ENCODE measurements at places on chromosomes 2 and 18.

DNA sequence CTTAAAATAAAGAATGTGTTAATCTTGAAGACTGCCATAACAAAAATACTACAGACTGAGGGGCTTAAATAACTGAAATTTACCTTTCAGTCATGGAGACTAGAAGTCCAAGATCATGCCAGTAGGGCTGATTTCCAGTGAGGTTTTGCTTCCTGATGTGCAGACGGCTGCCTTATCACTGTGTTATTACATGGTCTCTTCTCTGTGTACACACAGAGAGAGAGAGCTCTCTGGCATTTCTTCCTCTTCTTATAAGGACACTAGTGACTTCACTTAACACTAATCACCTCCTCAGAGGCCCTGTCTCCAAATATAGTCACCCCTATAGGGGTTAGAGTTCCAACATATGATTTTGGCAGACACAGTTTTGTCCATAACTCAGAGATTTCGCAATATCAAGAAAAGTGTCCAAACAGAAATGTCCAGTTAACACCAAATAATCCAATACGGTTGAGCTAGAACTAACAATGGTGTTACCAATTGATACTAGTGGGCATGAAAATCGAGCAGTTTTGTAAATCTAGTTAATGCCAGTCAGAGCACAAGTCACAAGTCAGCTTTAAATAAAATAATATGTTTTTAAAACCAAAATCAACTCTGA is 399.8 kb downstream of the ADCYAP1 start:
- DNase-seq, result no peak

GRCh38 chr2:190031969-190032618 is 30.4 kb downstream of the MSTN start:
- DNase-seq, result no peak

- no peak for DNase-seq
These were observed 68.7 kb downstream of the MTHFD2 start for GRCh38 chr2:74267068-74267467.

- DNase-seq, result no peak
These were observed 123.5 kb upstream of the FOSL2 start for GRCh38 chr2:28269019-28269784.

- DNase-seq, result no peak
These were observed 6.9 kb downstream of the ZNF24 start for GRCh38 chr18:35337286-35337685.

GRCh38 chr2:43018179-43019024 is 208.0 kb downstream of the ZFP36L2 start:
- DNase-seq, result no peak

DNA sequence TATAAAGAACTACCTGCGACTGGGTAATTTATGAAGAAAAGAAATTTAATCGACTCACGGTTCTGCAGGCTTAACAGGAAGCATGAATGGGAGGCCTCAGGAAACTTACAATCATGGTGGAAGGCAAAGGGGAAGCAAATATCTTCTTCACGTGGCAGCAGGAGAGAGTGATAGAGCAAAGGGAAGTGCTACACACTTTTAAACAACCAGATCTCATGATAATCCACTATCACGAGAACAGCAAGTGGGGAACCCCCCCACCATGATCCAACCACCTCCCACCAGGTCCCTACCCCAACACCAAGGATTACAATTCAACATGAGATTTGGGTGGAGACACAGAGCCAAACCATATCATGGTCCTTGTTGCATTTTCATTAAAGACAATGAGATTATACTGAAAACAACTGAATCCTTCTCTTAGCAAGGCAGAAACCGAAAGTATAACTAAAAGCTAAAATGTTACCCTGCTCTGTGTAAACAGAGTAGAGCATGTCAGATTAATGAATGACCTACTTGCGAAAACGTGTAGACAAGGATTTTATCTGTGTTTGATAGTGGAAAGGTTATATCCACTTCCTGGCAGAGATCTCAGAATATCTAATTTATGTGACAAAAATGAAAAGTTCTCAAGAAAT is 60.1 kb upstream of the RBBP8 start:
- DNase-seq, result no peak

DNA sequence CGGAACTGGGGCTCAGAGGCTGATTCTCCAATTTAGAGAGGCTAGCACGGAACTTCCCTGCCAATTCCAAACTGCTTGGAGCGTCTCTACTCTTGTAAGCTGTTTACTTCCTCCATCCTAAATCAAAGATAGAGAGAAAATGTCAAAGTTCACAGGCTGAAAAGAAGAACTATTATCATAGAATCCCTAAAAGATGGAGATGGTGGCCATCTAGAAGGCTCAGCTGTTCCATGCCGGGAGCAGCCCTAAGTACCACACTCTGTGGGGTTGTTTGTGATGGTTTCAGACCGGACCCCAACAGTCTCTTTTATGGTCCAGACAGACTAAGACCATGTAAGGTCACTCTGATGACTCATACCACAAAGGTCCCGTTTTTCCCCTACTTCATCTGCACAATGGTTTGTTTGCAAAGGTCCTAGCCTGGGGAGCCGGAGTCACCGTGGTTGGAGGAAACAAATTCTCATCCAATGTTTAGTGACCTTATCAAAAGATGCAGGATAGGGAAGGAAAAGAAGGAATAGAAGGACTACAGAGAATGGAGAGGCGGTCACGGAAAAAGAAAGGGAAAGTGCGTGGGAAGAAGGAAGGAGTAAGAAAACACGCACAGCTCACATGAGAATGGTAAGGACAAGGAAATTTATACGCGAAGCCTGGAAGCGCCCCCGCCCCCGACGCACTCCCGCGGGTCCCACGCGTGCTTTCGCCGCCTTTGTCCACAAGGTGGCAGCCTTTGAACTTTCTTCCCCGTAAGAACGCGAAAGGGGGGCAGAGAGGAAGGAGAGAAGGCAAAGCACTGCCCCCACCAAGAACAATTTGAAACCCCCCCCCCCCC is 453 bp upstream of the ANTXR1 start:
- no peak for DNase-seq

Data from stimulated activated CD8-positive, alpha-beta memory T cell treated with anti-CD3 and anti-CD28 coated beads, Interleukin-4, amount 100 ng/mL, for 1 hour (primary cell).